ENCODE measurements at places on chromosomes 16 and 17.

GRCh38 chr17:35341411-35341992, 31.9 kb downstream of the SLFN11 start:
- DNase-seq: no peak

GRCh38 chr17:77426676-77427386, 286.1 kb downstream of the SEC14L1 start:
- no peak for DNase-seq

DNA sequence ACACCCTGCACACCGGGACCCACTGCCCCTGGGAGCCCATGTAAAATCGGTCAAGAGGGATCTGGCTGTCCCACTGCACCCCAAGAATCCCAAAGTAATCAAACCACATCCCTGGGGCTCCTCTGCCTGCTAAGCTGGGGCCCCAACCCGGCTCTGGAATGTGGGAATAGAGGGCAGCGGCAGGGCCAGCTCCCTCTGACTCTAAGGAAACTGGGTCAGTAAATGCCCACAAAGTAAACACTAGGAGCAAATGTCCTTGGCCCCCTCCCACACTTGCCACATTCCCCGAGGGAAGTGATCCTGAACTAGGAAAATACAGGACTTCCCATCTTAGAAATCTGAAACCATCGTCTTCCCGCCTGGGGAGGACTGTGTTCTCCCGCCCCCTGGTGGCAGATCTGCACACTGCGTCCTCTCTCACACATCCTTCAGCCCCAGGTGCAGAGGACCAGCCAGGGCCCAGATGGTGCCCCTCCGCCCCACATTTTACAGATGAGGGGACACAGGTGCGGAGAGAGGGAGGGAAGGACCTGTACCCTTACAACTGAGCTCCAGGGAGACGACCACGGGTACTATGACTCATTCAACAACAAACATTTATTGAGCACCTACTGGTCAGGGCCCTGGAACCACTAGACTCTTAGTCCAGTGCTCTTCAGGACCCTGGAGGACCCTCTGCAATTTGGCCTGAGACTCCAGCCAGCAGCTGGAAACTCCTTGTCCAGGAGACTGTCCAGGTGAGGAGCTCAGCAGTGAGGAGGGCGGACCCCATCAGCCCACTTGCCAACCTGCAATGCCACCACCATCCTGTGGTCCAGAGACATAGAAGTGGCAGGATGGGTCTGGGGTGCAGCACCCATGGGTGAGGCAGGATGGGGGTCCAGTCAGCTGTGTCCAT, 10.1 kb downstream of the P3H4 start:
- DNase-seq: peak; percentile 87

DNA sequence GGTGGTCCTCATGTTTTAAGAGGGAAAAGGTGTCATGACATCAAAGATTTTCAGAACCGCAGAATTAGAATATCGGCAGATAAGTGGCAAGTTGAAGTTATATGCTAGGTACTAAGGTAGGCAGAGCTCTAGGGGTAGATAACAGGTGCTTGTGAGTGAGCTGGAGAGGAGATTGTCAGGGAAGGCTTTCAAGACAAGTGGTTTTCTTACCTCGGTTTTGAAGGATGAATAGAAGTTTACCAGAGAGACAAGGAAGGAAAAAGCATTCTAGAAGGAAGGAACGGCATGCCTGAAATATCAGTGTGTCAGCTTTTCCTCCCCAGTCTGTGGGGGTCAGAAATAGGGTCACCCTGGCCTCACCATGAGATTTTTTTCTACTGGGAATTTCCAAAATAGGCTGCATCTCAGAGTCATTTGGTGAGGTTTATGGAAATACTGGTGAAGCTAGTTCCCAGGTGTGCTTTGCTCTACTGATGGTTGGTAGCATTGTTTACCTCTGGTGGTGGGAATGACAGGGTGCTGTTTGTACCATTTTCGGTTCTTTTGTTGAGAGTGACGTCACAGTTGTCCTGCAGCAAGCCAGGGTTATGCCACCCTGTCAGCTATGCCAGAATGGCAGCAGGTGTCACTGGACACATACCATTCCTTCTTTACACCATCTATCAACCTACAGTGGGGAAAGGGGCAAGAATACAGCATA, 112.5 kb downstream of the MSI2 start:
- no peak for DNase-seq

DNA sequence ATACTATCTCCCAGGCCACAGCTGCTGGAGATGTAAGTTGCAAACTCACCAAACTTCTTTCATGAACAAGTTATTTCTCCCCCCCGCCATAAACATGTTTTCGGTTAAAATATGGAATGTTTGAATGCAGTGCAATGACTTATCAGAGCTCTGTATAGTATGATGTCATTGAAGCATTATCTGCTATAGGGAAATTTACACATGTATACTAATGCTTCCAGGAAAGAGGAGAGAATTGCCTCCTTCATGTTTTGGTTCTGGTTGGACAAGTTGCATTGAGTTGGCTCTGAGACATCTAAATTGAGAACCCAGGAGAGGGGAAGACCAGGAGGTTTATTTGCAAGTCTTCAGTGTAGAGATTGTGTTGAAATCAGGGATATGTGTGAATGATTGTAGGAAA, 20.8 kb downstream of the UQCRC2 start:
- DNase-seq: no peak

GRCh38 chr16:57801809-57802340, 416 bp downstream of the KIFC3 start:
- DNase-seq: peak; percentile 64

DNA sequence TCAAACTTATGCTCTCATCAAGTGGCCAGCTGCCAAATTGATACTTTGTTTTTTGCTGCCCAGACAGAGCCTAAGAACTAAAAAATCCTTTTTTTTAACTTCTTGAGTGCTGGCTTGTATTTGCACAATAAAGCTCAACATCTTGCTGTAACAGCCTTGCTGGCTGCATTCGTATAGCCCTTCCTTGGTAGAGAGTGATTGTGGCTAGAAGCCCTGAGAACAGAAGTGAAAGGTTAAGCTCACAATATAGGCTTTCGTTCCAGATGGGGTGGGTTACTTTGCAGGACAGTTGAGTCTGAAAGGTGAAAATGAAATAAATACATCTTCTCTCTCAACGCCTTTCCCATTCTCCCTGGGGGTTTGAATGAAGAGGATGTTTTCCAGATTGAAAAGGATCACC, 278.8 kb downstream of the HS3ST3B1 start:
- DNase-seq: no peak

DNA sequence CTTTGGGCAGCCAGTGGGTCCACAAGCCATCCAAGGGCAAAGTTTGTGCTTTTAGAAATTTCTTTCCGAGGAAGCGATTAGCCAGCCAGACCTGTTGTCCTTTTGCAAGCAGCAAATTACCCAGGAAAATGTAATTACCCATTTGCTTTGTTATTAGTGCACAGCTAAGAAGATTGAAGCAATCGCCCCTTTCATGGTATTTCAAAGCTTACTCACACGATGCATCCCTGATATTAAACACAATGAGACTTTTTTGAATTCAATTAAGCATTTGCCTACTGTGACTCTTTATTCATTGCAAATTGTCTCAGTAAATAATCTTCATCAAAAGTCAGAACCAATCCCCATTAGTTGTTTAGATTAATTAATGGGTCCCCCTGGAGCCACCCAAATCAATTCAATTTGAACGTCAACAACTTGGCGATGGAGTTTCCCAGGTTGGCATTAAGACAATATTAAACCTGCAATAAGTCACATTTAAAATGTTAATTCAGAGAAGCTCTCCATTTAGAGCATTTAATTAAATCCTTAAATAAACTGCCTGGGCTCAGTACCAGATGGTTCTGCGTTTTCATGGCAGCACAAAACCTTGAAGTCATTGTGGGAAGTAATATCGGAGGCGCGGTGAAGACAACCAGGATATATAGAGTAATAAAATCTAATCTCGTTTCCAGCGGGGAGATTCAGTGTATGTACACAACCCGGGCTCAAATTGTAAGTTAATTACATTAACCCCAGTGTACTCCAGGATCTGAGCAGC, 366.2 kb upstream of the TNRC6C start:
- DNase-seq: no peak

- DNase-seq: peak; percentile 36
Observed at GRCh38 chr17:28745786-28746411, 2.1 kb downstream of the TRAF4 start.

- DNase-seq: no peak
Observed at GRCh38 chr16:73714976-73715375, 581.6 kb upstream of the PSMD7 start.

DNA sequence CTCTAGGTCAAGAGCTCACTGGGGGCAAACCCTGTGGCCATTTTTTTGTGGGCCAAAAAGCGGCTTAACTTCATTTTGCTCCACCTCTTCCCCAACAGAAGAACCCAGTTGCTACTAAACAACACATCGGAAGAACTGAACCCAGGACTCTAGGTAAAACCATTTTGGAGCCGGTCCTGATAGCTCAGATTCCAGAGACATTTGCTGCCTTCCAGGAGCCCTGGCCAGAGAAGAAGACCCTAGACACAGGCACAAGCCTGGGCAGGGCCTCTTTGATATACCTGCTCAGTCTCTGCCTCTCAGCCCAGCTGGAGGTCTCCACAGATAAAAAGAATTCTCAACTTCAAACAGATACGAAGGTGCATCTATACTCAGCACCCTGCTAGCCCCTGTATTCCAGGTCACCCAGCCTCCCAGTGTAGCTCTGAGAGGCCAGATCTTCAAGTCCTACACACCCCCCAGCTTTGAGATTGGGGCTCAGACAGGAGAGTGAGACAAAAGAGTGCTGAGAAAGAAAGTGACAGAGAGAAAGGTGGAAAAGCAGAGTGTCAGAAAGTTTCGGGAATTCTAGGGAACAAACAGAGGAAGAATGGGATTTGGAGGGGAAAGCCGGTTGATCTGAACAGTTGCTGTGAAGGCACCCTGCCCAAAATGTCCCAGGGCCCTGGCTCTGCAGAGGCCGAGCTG, 6.6 kb upstream of the HOXB9 start:
- no peak for DNase-seq
